Left lung (tissue), 14 donors: ENCODE measurements at places on chromosomes 3 and 15. TPM values are rescaled to one million over a fixed set of nuclear protein-coding genes. Genes with fewer than 3 reads are reported as not detected.

Gene ZCWPW2
- polyA plus RNA-seq = 3.4 TPM

Gene HAPLN3
- polyA plus RNA-seq = 5.0 TPM

DNA sequence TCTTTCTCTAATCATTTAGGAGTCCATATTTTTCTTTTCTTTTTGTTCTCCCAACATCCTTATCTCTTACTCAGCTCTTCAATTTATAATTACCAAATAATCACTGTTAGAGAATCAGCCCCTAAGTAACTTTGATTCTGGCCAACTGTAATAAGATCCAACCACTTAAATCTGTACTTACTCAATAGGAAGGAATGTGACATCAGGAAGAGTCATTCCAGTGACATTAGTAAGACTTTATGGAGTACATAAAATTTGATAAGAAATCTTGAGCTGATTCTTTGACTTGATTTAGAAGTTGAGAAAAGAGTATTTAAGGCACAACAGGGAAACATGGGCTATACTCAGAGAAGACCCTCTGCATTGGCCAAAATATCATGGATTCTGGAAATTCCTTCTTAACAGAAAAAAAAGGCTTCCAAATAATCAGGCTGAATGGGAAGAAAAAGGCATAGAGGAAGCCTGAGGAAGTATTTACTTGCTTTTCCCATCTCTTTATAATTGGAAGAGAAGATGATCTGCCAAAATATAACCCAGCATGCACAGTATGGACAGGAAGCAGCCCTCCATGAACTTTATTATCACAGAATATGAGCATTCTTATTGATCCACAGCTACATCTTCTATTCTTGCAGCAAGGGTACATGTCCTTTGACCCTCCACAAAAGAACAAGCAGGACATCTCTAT is 289.7 kb upstream of the TPRG1 start:
- no peak for DNase-seq

Gene ADCY5
- polyA plus RNA-seq = 17.6 TPM

Gene GOLGA8M
- 1.2 TPM for polyA plus RNA-seq

GRCh38 chr3:191987831-191988350 is 526.9 kb downstream of the PYDC2 start:
- DNase-seq = no peak

GRCh38 chr15:25796395-25796794 is 66.7 kb downstream of the ATP10A start:
- DNase-seq = peak; percentile 24

DNA sequence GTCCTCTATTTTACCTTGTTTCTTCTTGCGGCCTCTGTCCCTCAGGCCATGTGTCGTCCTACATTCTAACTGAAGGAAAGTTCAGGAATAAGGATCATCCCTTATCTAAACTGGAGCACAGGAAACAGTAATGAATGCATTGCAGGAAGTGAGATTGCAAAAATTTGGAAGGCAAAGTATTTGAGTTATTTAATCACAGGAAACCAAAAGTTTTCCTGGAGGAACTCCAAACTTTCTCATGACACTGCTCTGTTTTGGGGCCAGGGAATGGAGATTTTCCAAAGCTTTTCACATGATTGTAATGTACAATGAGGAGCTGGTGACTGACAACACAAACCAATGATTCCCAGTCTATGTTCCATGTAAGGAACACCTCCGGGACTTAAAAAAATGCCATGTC is 57.8 kb upstream of the PLSCR4 start:
- no peak for DNase-seq

Gene BFSP2
- polyA plus RNA-seq = not detected

GRCh38 chr3:128784232-128784631 is 58.2 kb downstream of the RAB7A start:
- DNase-seq = peak; percentile 75
